Kasumi-1 (cell line): ENCODE measurements at places on chromosomes 11 and 22.

- DNase-seq = no peak
These were observed 113.7 kb upstream of the BLID start for GRCh38 chr11:122229481-122230384.

DNA sequence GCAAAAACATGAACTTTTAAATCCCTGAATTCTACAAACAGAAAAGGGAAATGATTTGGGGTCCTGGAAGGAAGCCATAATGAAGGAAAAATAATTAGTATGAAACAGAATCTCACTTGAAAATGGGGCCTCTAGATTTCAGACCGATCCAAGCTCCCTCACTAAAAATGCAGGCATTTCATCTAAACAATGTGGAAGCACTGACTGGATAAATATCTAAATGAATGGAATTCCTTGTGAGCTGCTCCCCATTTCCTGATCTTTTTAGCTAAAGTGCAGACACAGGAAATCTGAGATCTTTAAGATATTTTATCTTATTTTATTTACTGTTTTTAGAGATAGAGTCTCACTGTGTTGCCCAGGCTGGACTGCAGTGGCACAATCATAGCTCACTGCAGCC is 1255.8 kb downstream of the LRRC4C start:
- no peak for DNase-seq

DNA sequence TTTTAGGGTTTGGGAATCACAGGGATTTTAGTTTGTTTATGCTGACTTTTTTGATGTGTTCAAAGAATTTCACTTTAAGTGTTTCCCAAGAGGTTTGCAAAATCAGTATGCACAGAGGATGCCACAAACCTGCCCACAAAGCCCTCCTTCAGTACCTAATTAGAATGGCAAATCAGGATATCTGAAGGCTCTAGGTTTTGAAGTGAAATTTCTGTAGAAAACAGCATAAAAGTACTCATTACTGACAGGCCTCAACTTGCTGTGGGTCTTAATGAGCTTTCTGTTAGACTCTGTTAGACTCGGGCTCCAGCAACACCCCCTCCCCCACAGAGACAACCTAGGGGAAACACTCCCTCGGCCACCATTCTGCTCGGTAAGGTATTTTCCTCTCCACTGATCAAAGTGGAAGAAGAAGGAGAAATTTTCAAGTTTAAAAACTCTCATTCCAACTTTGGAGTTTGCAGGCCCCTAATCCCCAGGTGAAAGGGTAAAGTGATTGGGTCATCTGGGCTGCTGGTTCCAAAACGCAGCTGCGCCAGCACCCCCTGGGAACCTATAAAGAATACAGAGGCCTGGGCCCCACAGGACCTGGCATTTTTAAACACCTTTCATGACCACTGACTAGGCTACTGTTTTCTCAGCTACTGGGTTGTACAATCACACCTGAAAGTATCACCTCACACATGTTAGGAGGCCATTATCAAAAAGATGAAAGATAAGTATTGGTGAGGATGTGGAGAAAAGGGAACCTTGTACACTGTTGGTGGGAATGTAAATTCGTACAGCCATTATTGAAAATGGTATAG is 67.5 kb downstream of the PLEKHA7 start:
- DNase-seq = no peak

- DNase-seq = no peak
These were observed 9.0 kb upstream of the HIKESHI start for GRCh38 chr11:86292912-86293616.

GRCh38 chr22:42930810-42931420 is 73.8 kb upstream of the ARFGAP3 start:
- DNase-seq = no peak

GRCh38 chr11:115503083-115503885 is 931 bp downstream of the CADM1 start:
- DNase-seq = no peak

- DNase-seq = no peak
These were observed 308.4 kb downstream of the BRD1 start for GRCh38 chr22:49519117-49519737.

DNA sequence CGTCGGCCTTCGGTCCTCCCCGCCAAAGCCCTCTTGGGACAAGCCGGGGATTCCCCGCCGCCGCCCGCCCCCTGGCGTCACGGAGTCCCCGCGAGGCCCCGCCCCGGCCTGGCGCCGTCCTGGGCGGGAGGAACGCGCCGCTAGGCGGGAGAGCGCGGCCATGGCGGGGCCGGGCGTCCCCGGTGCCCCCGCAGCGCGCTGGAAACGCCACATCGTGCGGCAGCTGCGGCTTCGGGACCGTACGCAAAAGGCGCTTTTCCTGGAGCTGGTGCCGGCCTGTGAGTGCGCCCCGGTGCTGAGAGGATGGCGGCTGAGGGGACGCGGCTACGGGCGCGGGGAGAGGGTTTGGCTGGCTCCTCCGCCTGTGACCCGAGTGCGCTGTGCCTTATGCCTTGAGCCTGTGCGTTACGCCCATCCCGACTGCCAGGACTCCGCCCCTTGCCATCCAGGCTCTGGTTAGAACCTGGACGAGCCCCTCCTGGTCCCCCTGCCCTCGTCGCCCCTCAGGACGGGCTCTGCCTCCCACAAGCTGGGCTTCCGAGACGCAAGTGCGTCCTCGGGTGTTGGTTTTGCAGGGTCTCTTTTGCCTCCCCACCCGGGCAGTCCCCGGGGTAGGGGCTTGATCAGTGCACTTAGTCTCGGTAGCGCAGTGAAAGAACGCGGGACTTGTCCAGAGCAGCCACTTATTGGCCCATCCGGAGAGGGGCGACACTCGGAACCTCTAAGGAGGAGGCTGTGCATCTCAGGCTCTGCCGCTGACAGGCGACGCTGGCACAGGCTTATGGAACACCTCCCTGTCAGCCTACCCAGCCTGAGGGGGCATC is at the start of gene ATG16L2:
ATG16L2 (plus strand) TSS at position 126 of the 824 bp plus-strand sequence; CDS start at position 161, 35 bp downstream.
- peak; percentile 61 for DNase-seq
